ENCODE measurements at places on chromosomes 2 and 18. TPM values are rescaled to one million over a fixed set of nuclear protein-coding genes. Genes with fewer than 3 reads are reported as not detected.

Gene C18orf54
- 4.5 TPM for total RNA-seq

Gene ALLC
- total RNA-seq: not detected

Gene SCTR
- total RNA-seq: not detected

Gene MPPE1
- total RNA-seq: 40.8 TPM

Gene BCS1L
- 45.3 TPM for total RNA-seq

Gene GAL3ST2
- 0.64 TPM for total RNA-seq

Gene HOXD10
- not detected for total RNA-seq

All from epithelial cell of alveolus of lung (primary cell).